ENCODE measurements at places on chromosomes 5 and 9.
A peak's percentile ranks its signal among the peaks of the same experiment; 100 is the strongest.

DNA sequence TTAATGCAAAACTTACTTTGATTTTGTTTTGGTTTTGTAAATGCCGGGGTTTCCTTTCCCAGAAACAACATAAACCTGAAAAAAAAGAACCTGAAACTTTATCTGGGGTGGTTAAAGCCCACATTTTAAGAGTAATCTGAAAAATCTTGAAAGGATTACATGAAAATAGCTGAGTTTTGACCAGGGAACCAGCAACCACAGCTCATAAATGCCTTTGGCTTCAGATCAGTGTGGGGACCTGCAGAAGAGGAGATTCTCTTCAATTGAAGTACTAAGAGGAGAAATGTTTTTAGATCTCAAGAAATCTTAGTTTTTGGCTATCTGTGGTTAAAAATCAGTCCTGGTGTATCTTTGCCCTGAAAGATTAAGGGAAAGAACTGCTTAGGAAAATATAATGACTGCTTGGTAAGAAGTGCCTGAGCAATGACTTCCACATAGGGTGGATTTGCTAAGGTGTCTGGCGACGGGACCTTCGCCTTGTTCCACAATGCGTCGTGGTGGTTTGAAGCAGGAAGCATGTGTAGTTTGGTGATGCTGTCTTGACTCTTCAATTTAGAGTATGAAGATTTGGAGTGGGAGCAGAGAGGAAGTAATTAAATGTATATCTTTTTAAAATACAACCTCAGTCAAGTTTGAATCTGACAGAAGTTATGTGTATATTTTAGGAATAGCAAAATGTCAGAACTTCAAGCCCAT is 186.5 kb downstream of the MAN2A1 start:
- no peaks in the 10 kb centered on the region for H3K27me3 ChIP-seq
- no peak for DNase-seq
- no peak overlapping the region for H3K4me3 ChIP-seq
- H3K36me3 ChIP-seq: no peaks in the 10 kb centered on the region

DNA sequence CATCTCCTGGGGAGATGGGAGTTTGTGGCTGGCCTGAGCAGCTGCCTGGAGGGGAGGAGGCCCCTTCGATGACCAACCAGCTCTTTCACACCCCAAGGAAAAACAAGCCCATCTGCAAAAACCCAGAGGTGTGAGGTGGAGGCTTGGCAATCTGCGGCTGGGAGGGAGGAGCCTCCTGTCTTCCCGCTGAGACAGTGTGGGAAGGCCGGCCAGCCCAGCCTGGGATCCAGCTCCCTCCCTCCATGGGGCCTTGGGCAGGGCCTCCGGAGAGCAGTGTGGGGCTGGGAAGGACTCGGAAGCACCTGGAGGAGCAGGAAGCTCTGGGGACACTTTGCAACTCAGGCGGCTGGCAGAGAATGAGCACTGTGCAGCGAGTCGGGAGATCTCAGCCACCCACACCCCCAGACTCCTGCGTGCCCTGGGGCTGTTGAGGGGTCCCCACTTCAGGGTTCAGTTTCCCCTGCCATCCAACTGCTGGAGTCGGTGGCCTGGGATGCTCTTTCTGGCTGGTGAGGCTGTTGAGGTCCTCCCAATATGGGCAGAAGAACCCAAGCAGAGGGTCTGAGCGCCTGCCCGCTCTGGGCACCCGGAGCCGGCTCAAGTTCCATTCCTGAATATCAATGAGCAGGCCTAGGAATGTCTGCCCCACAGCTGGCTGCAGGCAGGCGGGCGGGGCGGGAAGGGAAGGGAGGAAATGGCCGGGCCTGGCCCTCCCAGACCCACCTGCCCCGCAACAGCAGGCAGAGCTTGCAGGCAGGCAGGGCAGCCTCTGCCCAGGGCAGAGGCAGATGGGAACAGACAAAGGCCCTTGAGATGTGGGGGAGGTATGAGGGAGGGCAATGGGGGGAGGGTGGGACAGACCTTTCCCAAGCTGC is 101.1 kb downstream of the FGF18 start:
- peak; percentile 33 for DNase-seq
- no peak overlapping the region for H3K4me3 ChIP-seq
- peak overlapping the region; percentile 77 for H3K27ac ChIP-seq
- peaks cover 40% of the 10 kb centered on the region for H3K4me1 ChIP-seq

- no peak for DNase-seq
- H3K36me3 ChIP-seq: peaks cover 4% of the 10 kb centered on the region
- H3K4me1 ChIP-seq: no peaks in the 10 kb centered on the region
These were observed 19.8 kb downstream of the FAM151B start for GRCh38 chr5:80507663-80508062.

DNA sequence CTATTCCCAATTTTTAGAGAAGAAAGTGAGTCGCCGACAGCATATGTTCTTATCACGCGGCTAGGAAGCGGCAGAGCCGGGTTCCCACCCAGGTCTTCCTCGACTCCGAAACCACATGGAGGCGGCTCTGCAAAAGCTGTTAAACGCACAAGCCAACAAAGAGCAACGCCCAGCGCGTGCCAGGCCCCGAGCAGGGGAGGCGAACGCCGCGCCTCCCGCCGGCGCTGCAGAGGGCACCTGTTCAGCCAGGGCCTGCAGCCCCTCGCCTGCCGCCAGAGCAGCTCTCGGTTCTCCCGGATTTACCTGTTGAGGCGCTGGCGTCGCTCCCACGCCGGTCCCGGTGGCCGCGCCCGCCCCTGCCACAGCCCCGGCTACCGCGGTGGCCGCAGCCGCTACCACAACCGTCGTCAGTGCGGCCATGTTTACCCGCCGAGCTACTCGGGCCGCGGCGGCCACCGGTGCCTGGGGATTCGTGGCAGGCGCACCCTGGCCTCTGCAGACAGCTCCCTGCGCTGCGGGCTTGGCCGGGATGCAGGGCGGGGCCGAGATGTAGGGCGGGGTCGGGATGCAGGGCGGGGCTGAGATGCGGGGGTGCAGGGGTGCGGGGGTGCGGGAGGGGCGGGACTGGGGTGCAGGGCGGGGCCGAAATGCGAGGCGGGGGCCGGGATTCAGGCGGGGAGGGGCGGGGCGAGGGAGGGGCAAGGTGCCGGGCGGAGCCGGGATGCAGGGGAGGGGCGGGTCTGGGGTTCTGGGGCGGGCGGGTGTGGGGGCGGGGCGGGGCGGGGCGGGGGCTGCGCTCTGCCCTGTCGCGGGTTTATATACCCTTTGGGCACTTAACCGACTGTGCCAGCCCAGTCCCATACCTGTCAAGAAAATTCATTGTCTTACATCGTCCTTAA is at the start of gene CCDC112:
Gene CCDC112, minus strand, starts transcription at position 531 of the 899 bp plus-strand sequence. Its CDS starts 111 bp downstream, at position 420.
- peaks cover 4% of the 10 kb centered on the region for H3K4me1 ChIP-seq
- no peaks in the 10 kb centered on the region for H3K27me3 ChIP-seq
- peak within 1 kb of the TSS; percentile 17 for H3K27ac ChIP-seq
- H3K36me3 ChIP-seq: no peaks in the 10 kb centered on the region
- peak; percentile 98 for DNase-seq

DNA sequence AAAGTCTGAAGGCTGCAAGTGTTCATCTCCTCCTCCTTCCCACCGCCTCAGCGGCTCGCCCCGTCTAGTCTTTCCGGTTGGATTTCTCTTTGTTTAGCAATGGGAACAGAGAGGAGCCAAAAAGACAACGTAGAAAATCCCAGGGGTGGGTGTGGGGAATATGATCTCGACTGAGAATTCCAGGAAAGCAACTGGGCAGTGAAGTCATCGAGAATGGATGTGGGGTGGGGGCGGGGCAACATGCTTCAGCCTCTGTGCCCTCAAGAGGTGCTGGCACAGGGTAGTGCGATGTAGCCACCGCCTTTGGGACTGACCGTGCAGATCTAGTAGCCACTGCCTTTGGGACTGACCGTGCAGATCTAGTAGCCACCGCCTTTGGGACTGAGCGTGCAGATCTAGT is 12.9 kb downstream of the MSX2 start:
- H3K4me3 ChIP-seq: no peak overlapping the region
- no peak overlapping the region for H3K27ac ChIP-seq
- no peaks in the 10 kb centered on the region for H3K36me3 ChIP-seq
- peaks cover 4% of the 10 kb centered on the region for H3K27me3 ChIP-seq
- no peak for DNase-seq

DNA sequence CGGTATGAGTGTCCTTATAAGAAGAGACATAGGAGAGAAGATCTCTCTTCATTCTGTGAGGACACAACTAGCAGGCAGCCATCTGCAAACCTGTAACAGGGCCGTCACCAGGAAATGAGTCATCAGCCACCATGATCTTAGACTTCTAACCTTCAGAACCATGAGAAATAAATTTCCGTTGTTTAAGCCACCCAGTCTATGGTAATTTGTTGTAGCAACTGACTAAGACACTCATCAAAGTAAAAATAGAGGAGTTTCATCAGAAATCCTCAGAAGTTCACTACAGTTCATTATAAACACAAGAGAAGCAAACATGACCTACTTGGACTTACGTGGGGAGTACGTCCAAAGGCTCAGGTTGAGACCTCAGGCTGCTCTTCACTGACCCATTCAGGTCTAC is 357.7 kb downstream of the SEMA5A start:
- H3K27ac ChIP-seq: no peak overlapping the region
- H3K36me3 ChIP-seq: no peaks in the 10 kb centered on the region
- H3K27me3 ChIP-seq: no peaks in the 10 kb centered on the region
- DNase-seq: no peak
- no peak overlapping the region for H3K4me3 ChIP-seq
- peaks cover 8% of the 10 kb centered on the region for H3K4me1 ChIP-seq

DNA sequence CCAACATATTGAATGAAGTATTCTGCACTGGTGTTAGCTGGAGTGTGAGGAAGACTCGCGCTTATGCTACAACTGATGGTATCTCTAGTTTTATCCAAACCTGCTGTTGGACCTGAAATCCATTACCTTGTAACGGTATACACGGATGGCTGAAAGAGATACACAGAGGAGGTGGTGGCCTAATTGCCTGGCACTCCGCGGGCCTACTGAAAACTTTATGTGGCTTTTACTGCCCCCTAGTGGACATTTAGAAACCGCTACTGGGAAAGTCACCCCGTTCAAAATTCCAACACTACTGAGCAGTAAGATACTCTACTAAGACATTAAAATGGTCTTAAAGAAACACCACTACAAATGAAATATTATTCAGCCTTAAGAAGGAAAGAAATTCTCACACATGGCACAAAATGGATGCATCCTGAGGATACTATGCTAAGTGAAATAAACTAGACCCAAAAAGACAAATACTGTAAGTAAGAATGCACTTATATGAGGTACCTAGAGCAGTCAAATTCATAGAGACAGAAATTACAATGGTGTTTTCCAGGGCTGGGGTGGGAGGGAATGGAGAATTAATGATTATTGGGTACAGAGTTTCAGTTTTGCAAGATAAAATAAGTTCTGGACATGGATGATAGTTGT is 100.4 kb downstream of the TTLL11 start:
- 0 out of 2 replicates have a peak, but pooled peaks cover 2% of the 10 kb centered on the region for H3K36me3 ChIP-seq
- no peak overlapping the region for H3K27ac ChIP-seq
- peak; percentile 77 for DNase-seq
- peaks cover 8% of the 10 kb centered on the region for H3K4me1 ChIP-seq
- no peaks in the 10 kb centered on the region for H3K27me3 ChIP-seq

Measured in SK-N-SH (cell line).